WERI-Rb-1 (cell line): ENCODE measurements at places on chromosomes 13 and 19.

GRCh38 chr13:61684976-61685681 is 269.5 kb upstream of the PCDH20 start:
- no peak for DNase-seq

DNA sequence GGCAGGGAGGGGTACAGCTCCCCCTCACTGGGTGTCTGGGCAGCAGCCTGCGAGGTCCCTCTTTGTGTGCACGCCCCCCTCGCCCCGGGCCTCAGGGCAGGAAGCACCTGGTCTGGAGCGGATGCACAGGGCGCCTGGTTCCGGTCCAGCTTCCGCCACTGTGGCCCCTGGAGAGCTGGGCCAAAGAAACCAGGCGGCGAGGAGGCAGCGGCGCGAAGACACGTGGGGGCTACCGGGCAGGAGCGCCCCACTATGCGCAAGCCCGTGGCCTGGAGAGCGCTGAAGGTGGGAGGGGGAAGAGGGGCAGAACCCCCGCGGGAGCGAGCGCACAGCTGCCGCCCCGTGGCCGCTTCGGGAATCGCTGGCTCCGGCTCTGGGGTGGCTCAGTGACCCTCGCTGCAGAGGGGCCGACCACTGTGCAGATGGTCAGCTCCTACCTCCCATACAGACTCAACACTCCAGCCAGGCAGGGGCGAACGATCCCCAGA is 1.7 kb upstream of the LYL1 start:
- peak; percentile 56 for DNase-seq

GRCh38 chr13:99439850-99440604 is 61.2 kb upstream of the TM9SF2 start:
- no peak for DNase-seq

DNA sequence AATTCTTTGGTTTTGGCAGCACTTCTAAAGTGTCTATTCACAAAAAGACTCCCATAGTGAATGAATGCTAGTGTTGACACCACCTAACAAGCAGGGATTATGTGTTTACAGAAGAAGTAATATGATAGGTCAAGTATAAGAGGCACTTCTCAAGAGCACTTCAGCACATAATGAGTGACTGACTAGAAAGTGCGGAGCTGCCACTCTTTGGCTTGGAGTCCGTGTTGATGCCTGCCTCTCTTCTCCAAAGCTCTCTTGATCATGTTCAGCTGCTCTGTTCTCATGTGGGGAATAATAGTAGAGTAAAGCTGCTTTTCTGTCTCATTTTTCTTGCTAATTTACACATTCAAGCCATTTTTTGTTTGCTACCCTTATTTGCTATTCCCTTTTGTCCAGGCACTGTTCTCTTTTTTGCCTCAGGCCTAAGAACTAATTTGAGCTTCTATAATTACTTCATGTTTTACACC is 22.7 kb upstream of the MAB21L1 start:
- DNase-seq = no peak

DNA sequence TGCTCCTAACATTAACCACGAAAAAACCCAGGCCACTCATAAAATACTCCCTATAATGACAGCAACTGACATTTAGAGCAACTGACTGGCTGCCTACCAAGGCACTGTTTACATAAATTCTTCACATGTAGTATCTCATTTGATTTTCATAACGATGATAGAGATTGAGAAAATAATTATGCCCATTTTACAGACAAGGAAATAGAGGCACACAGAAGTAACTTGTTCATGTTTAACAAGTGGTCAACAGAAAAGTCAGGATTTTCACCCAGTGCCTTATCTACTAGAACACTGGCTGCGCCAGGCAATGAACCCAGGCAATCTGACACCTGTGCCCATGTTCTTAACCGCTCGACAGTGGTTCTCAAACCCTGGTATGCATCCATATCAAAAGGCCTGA is 6.3 kb downstream of the ZNF45 start:
- DNase-seq = no peak

DNA sequence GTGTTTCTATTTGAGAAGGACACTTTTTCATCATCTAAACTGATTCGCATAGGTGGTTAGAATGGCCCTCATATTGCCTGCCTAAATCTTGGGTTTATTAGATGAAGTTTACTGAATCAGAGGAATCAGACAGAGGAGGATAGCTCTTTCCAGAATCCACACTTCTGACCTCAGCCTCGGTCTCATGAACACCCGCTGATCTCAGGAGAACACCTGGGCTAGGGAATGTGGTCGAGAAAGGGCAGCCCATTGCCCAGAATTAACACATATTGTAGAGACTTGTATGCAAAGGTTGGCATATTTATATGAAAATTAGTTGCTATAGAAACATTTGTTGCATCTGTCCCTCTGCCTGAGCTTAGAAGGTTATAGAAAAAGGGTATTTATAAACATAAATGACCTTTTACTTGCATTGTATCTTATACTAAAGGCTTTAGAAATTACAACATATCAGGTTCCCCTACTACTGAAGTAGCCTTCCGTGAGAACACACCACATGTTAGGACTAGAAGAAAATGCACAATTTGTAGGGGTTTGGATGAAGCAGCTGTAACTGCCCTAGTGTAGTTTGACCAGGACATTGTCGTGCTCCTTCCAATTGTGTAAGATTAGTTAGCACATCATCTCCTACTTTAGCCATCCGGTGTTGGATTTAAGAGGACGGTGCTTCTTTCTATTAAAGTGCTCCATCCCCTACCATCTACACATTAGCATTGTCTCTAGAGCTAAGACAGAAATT is 103.8 kb downstream of the TNFRSF19 start:
- no peak for DNase-seq

- DNase-seq = no peak
Measured at GRCh38 chr13:60852886-60853285, 455.9 kb downstream of the TDRD3 start.

- no peak for DNase-seq
Measured at GRCh38 chr13:78105656-78106055, 187.0 kb upstream of the EDNRB start.

DNA sequence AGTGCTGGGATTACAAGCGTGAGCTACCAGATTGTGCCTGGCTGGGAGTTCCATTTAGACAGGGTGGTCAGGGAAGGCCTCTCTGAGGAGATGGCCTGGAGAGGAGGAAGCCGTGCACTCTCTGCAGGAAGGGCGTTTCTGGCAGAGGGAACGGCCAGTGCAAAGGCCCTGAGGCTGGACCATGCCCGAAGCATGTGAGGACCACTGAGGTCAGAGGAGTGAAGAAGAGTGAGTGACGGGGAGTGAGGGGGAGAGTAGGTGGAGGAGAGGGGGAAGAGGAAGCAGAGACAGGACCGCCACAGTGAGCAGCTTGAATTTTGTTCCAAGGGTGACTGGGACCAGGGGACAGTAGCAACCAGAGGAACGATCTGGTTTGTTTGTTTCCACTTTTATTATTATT is 32.6 kb downstream of the CELF5 start:
- no peak for DNase-seq

DNA sequence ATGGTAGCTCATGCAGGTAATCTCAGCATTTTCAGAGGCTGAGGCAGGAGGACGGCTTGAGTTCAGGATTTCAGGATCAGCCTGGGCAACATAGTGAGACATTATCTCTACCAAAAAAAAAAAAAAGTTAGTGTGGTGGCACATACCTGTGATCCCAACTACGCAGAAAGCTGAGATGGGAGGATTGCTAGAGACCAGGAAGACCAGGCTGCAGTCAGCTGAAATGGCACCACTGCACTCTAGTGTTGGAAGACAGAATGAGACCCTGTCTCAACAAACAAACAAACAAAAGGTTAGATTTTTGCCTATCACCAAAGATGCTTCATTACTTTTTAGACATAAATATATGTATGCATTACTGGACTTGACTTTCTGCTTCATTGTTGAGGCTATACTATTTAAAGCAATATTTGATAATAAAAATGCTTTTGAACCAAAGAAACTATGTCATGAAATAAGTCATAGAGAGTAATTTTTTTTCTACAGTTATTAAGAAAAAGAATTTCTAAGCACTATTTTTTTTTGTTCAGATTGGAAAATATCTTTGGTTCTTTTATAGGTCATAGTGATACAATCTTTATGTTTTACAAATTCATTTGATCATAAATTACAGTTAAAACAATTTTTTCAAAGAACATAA is 1180.1 kb upstream of the ATXN8OS start:
- DNase-seq = peak; percentile 52

- no peak for DNase-seq
Measured at GRCh38 chr13:34425327-34425949, 516.6 kb upstream of the NBEA start.

DNA sequence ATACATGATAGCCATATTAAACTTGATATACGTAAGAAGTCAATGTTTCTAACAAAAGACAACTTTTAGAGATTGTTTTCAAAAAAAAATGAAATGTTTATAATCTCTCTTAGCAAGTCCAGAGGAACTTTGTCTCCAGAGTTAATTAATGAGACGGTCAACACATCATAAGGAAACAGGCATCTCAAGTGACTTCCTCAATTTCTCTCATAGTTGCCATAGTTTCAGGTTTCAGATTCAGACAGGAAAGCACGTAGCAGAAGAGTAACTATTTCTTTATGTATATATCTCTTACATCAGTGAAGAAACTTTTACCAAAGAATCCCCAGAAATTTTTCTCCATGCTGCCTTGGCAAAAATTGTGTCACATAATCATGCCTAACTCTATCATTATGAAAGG is 159.6 kb upstream of the ATXN8OS start:
- no peak for DNase-seq

- no peak for DNase-seq
Measured at GRCh38 chr19:6532244-6532999, 1.6 kb downstream of the TNFSF9 start.

DNA sequence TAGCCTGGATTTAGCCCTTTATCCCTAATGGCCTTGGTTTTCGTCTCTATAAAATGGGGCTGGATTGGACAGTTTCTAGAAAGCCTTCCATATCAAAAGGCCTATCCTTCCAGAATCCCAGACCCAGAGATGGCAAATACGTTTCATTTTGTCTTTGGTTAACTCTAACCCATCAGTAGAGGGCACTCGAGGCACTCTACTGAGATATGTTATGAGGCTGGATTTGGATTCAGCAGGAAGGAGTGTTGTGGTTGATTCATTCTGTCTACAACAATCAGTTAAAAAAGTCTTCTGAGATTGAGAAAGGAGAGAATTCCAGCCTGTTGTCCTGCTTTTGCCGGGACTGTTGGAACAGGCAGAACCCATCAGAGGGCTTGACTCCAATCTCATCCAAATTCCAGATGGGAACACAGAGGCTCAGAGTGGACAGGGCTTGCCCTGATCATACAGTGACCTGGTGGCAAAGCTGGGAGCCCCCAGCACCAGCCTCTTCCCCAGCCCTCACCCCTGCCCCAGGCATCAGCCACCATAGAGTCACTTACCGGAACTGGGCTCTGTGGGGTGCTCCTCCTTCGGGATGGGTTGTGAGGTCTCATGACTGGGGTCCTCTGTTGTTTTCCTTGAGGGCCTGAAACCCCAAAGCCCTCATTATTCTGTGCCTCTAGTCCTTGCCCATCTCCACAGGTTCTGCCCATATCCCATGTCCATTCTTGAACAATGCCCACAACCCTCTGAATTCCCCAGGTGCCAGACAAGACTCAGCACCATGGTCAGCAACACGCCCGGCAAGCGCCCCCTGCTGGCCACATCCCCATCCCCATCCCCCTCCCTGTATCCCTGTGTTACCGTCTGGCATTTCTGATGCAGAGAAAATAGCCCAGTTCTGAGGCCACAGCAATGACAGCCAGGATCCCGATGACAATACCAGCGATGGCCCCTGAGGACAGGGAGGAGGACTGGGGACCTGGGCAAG is 12.3 kb upstream of the ZNF180 start:
- DNase-seq = peak; percentile 67

DNA sequence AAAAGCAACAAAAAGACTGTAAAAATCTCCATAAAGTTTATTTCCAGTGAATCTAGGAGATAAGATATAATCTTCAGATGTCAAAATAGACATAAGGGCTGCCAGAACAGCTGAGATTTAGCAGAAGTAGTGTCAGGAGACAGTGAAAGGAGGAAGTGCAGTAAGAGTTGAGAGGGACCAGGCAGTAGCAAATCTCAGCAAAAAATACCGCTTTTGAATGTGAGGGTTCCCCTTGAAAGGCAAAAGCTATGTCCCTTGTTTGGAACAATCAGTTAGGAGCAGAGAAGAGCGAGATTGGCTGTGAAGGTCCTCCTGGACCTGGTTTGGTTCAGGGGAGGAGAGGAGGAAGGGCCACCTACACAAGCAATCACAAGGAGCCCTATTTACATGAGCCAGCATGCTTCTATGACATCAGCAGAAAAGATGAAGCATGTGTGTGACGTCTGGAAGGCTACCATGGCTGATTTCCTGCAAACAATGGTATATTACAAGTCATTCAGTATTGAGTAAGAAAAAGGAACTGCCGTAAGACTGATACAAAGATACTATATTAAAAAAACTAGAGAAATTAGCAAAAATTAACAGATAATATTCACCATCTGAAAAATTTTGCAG is 98.9 kb upstream of the SIAH3 start:
- DNase-seq = no peak

DNA sequence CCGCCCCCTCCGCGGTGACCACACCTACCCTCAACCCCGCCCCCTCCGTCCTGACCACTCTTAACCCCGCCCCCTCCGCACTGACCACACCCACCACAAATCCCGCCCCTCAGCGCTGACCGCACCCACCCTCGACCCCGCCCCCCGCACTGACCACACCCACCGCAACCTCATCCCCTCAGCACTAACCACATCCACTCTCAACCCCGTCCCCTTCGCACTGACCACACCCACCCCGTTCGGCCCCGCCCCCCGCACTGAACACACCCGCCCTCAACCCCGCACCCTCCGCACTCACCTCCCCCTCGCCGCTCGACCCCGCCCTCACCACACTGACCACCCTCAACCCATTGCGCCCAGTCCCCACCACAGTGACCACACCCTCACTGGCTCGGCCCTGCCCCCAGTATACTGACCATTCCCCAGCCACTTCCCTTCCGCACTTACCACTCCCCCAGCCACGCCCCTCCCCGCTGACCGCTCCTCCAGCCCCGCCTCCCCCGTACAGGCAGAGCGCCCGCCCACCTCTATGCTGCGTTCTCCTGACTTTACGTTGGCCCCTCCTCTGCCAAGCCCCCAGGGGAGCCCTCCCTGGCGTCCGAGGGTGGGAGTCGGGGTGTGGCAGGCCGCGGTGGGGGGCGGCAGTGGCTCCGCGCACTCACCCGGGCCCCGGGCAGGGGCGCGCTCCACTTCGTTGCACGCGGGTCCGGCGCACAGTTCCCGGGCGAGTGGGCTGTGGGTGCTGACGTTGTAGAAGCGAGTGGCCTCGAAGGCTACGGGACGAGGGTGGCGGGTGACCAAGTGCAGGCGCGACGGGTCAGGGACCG is 8.4 kb downstream of the F2RL3 start:
- peak; percentile 27 for DNase-seq
